ENCODE measurements at places on chromosomes 13 and 19.

DNA sequence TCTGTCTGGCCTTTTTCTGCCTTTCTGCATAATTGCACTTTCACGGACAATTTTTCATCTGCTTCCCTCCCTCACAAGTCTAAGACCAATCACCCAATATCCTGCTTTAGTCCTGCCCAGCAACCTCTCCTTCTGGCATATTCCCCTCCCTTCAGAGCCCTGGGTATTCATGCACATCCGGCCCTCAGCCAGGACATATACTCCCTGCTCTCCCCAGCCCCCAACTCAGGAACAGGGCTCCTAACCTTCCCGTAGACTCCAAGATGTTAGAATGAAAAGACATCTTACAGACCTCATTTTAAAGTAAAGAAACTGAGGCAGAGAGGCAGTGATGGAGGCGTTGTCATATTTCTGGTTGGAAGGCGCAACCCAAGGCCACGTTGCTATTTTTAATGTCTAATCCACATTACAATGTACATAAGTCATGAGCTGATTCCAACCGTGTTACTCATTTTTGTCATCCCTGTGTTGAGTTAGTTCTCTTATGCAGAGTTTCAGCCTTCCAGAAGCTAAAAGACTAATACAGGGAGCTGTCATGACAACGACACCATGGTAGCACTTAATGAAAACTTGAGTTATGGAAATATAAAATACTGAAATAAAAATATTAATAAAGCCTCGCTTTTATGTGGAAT, 209.2 kb downstream of the TSHZ3 start:
- no peak for DNase-seq

DNA sequence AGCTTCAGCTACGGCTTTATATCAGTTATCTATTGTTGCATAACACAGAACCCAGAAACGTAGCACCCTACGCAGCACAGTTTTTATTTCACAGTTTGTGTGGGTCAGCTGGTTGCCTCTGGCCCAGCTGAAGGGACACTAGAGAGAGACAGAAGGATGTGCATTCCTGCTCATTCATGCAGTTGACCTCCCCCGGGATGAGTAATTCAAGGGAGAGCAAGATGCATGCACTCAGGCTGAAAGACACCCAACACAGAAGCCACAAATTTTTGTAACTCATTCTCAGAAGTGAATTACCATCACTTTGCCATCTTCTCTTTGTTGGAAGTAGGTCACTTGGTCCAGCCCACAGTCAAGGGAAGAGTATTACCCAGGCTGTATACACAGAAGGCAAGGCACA, 89.5 kb downstream of the EFNB2 start:
- DNase-seq, result no peak

DNA sequence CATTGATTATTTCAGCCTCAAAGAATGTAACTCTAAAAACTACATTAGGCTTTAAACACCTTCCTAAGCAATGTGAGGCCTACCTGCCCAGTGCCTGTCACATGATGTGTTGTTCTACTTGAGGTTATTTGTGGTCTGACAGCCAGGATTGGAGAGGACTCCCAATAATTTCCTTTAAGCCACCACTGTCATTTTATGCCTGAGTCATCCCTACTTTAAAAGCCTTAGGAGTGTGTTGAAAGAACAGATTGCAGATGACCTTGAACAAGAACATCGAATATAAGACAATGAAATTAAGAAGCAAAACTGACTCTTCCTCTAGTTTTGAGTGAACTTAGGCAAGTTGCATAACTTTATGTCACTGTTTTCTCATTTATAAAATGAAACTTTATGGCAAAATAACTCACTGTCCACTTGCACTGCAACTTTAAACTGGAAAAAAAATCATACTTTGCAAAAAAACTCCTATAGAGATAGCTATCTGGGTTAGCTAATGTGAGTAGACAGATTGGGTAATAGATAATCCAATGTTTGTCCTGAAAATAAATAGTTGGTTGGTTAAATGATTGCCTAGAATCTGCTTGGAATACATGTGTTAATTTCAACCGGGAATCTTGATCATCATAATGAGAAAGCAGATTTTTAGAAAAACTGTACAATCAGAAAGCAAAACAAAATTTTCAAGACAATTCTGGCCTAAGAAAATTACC, 361.2 kb downstream of the SUCLA2 start:
- DNase-seq, result no peak

DNA sequence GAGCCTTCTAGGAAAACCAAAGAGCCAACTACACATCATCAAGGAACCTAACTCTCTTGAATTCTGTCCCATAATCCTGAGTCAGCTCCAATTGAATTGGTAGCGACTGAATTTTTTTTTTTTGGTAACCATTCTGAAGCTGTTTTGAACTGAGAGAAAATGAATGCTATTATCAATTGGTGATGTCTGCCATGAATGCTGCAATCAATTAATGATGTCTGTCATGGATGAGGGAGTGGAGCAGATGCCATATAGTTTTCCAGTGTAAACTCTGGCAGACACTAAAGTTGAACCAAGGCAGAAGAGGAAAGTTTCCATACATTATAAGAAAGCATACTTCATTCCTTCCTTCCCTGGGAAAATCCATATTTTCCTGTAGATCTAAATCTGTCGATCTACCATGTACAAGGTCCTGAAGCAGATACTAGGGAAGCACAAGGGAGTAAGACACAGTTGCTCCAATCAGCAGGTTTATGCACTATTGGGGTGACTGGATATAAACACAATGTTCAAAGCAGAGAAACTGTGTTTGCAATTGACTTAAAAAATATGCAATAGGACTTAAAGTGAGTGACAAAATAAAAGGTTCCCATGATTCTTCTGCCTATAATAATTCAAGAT, 48.8 kb downstream of the MBD3L1 start:
- no peak for DNase-seq

GRCh38 chr13:24664726-24665409, 15.3 kb upstream of the ATP12A start:
- DNase-seq, result no peak

- no peak for DNase-seq
These were observed at the start of gene FAM187B for GRCh38 chr19:35228177-35228930. FAM187B (minus strand) TSS chr19:35228739; CDS start chr19:35228680, 59 bp downstream.

DNA sequence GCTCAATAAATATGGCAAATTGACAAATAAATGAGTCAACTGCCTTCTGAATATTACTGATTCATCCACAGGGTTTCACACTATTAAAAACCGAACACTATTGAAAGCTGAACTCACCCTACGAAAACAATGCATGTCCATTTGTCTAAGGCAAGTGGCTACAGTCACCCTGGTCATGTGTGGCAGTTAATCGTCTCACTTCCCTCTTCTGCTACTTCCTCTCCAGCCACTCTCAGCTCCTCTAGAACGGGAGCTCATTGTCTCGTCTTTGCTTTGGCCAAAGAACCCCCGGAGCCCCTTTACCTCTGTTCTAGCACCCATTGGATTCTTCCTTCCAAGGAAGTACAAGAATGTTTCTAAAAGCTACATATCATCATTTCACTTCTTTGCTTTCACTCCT, 74.4 kb upstream of the ZNF599 start:
- DNase-seq, result no peak

GRCh38 chr19:47891923-47892666, 6.0 kb upstream of the SULT2A1 start:
- no peak for DNase-seq

DNA sequence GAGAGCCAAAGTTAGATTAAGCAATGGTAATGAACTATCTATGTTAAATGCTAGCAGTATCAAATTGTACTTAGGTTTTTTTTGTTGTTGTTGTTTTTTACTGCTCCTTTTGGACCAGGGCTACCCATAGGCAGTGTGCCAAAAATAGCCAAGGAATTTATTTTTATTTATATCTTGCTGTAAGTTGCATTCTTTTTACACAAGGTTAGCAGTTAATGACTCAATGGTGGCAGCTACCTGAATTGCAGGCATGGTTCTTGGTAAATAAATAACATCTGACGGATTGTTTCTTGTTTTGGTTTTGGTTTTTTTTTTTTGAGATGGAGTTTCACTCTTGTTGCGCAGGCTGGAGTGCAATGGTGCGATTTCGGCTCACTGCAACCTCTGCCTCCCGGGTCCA, 194.8 kb upstream of the TSC22D1 start:
- DNase-seq, result no peak

- DNase-seq, result no peak
These were observed 855.7 kb downstream of the SLITRK5 start for GRCh38 chr13:88526853-88527215.

DNA sequence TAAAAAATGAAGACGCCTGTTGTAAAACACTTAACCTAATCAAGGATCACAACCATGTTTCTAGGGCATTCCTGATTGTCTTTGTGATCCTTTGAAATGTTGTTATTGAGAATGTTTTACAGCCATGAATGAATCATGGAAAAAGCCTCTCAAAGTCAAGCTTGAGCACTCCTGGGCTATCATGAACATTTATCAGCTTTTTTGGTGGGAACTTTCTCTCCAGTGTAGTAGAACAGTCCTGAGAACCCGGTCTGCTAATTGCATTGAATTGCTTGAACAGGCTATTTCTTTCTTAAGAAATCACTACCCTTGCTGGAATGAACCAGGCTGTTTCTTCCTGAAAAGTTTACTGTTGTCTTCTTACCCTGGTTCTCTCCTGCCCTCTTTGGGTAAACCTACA, 516.5 kb downstream of the FGF9 start:
- no peak for DNase-seq

DNA sequence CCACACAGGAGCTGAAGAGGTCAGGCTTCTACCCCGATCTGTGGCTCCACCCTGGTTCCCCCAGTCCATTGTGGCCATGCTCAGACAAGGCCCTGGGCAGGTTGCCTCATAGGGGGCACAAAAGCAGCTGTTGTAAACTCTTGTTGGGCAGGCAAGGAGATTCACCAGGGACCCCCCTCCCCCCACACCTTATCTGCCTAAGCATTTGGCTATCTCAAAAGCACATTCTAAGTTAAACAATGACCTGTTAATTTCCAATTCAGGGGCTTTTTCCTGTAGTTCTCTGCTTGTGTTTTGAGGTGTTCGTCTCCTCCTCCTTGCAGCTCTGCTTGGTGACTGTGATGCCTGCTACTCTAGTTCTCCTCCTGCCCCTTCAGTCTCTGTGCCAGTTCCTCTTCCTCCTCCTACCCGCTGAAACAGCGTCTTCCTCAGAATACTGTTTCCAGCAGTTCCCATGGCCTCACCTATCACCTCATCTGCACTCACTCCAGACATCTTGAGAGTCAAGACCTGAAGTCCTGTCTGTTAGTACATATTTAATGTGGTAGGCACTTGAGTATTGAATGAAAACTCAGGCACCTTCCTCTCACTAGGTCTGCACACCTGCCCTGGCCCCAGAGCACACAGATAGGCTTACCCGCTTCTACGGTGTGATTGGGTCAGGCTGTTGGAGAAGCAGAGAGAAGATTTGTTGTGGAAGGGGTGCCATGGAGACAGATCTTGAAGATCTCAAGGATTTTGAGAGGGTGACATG, 31.7 kb downstream of the SPATA13 start:
- no peak for DNase-seq

GRCh38 chr19:6979399-6979798, 41.8 kb downstream of the MBD3L2B start:
- no peak for DNase-seq

GRCh38 chr13:86825410-86825809, 845.8 kb upstream of the SLITRK5 start:
- DNase-seq, result no peak

DNA sequence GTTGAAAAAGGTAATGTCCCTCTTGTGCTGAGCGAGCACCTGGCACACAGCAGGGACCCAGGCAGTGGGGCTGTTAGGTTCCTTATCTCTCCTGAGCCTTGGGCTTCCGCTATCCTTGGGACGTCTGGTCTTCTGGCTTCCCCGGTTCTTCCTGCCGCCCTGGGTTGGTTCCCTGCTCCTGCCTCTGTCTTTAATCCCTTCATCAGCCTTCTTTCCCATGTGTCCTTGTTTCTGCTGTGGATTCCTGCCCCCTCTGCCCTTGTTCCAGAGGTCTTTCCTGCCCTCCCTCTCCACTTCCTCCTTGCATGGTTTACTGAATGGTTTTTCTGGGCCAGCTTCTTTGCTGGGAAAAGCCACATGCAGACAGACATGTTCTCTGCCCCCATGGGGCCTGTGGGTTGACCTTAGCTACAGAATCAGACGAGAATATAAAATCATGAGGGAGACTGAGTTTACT, 2.6 kb downstream of the EPN1 start:
- no peak for DNase-seq

DNA sequence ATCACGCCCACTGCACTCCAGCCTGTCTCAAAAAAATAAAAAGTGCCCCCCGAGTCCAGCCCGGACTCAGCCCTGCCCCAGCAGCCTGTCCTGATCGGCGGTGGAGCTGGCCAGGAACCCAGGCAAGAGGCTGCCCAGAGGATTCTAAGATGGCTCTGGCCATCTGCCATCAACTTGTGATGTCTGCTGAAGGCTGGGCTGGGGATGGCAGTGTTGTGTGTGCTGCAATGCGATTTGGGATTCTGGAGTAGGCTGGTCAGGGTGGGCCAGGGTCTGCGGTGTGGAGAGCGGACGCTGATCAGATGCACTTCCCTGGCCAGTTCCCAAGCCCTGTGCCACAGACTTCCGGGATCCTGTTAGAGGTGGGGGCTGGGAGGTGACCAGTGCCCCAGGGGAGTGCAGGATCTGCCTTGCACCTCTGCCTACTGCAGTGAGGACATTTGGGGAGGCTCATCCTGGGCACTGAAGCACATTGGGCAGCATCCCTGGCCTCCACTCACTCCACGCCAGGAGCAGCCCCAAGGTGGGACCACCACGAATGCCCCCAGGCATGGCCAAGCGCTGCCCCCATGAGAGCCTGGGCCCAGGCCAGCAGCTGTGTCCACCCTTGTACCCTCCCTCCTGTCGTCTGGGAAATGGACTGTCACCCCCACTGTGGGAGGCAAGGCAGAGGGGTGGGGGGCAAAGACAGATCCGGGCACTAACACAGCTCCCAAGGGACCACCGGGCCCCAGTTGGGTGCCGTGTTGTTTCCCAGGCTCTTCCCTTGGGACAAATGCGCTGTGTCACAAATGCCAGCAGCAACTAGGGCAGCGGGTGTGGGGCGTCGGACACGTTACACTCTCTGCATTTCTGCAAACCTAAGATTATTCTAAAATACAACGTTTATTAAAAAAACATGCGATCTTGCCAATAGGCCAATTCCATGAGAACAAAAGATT, 3.4 kb upstream of the TBXA2R start:
- no peak for DNase-seq

GRCh38 chr19:19568802-19569756, 31.0 kb downstream of the CILP2 start:
- no peak for DNase-seq

DNA sequence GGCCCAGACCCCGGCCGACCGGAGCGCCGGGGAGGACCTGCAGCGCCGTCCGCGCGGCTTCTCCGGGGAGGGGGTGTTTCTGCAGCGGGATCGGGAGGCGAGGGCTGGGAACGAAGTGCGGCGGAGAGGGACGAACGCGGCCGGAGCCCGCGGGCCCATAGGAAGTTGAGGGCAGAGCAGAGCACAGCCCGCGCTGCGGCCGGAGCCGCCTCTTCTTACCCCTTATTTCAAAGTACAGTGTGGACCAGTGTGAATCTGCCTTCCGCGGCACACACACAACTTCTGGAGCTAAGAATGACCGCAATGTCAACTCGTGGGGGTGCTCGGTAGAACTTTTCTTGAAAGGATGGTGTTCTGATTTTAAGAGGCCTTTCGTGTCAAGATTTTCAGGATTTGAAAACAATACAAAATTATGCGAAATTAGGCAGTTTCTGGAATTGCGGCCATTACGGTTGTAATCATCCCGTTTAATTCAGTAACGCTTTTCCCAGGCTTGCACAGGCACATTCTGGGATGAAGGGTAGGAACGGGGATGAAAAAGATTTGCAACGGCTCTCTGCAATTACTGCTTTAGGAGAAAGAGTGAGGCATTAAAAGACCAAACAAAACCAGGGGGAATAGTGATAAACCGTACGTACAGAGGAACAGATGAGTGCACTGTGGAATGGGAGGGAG, 821 bp downstream of the TDRD3 start:
- DNase-seq, result peak; percentile 81

GRCh38 chr13:113005076-113005865, 36.3 kb downstream of the MCF2L start:
- DNase-seq, result no peak
